Spinal cord (tissue), 10 donors: ENCODE measurements at places on chromosomes 3 and 15. TPM values are rescaled to one million over a fixed set of nuclear protein-coding genes. Genes with fewer than 3 reads are reported as not detected.

GRCh38 chr15:100880897-100881242, 1.2 kb downstream of the ALDH1A3 start:
- DNase-seq: no peak

DNA sequence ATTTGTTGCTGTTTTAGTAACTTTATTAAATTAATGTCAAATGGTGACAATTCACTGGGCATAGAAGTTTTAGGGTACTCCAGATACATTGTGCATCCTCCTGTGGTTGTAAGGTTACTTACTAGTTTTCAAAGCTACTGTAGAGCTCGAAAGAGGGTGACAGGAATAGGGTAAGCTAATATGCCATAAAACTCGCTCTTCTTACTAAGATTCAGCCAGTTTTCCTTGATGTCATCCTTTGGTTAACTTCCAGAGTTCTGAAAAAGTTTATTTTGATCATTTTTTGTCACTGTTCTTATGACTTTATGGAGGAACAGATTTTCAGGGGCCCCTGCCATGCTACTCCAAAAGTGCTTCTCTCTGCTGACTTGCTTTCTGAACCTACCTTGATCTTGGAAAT, 334.8 kb downstream of the PLCL2 start:
- no peak for DNase-seq

GRCh38 chr3:8164145-8164544, 337.5 kb upstream of the LMCD1 start:
- no peak for DNase-seq

Gene CAMK1
- total RNA-seq: 64.4 TPM

Gene IGF2BP2
- total RNA-seq: 59.3 TPM

Gene SLC26A6
- total RNA-seq: 11.7 TPM

DNA sequence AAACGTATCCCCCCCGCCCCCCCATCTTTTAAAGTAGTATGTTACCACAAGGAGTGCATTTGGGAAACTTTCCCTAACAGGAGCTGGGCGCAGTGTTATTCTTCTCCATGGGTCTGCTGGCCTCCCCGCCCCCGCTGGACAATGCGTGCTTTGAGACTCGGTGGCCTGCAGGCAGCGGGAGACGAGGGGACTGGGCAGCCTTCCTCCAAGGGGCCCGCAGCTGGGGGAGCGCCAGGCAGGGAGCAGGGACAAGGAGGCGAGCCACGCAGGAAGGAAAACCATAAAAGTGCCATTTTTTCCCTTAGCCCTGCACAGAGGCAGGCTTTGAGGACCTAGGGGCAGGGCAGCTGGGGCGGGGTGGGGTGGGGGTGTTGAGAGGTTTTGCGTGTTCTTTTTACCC, 14.1 kb downstream of the SOX2 start:
- DNase-seq: peak; percentile 94
